CD4-positive, alpha-beta memory T cell (primary cell): ENCODE measurements at places on chromosomes 5 and 9.

- no peak for DNase-seq
Observed at GRCh38 chr5:154482528-154483449, 4.8 kb upstream of the HAND1 start.

DNA sequence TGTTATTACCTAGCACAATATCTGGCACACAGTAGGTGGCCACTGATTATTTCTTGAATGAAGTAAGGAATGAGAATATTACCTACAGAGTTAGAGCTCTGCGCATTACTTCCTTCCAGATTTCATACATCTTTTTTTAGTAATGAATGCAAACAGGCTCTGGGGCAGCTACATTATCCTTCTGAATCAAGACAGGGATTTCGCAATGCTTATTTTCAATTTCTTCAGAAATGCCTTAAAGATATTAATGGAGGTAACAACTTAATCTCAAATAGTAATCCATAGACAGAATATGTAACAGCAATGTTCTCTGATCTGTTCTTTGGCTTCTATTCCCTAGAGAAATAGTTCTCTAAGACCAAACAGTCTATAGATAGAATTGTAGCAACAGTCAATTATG lies 32.6 kb downstream of the CDKN2A start:
- no peak for DNase-seq

DNA sequence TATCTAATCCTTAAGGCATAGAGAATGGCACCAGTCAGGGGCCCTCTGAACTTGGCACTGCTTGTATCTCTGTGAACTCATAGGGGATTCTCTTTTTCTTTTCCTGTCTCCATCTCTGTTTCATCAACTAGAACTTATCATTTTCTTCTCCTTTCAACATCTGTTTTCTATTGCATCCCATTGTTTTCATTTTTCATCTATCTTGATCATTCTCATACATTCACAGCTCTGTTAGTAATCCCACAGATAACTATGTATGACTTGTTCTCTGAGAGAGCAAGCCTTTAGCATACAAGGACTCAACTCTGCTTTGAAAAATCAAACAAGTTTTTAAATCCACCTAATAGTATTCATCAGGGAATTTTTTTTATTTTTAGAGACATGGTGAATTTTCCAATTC lies 264.3 kb downstream of the ARRDC3 start:
- no peak for DNase-seq

GRCh38 chr5:20000416-20000815 lies 12.4 kb upstream of the CDH18 start:
- DNase-seq = no peak

DNA sequence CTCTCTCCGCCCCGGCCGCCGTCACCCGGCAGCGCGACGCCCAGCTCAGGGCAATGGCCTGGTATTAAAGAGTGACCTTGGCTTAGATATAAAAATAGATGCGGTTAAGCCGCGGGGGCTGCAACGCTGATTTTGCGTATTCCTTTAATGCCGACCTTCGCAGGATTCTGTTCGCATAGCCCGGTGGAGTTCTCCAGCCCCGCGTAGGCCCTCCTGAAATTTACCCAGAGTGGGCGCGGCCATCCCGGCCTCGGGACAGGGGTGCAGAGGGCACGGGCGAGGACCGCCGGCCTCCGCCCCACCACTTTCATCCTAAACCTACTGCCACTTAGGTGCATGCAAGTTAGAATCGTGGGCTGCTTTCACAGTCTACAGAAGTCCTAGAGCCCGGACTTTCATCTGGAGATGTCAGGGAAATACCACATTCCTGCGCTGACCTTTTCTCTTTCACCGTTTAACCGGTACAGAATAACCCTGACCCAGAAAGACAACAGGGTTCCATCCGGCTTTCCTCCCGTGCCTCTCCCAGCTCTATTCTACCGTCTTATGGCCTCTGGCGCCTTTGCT lies 492 bp upstream of the FAM169A start:
- peak; percentile 32 for DNase-seq

GRCh38 chr9:96107436-96107835 lies 194.5 kb downstream of the HSD17B3 start:
- DNase-seq = no peak

GRCh38 chr9:2262386-2263071 lies 247.4 kb downstream of the SMARCA2 start:
- DNase-seq = no peak

DNA sequence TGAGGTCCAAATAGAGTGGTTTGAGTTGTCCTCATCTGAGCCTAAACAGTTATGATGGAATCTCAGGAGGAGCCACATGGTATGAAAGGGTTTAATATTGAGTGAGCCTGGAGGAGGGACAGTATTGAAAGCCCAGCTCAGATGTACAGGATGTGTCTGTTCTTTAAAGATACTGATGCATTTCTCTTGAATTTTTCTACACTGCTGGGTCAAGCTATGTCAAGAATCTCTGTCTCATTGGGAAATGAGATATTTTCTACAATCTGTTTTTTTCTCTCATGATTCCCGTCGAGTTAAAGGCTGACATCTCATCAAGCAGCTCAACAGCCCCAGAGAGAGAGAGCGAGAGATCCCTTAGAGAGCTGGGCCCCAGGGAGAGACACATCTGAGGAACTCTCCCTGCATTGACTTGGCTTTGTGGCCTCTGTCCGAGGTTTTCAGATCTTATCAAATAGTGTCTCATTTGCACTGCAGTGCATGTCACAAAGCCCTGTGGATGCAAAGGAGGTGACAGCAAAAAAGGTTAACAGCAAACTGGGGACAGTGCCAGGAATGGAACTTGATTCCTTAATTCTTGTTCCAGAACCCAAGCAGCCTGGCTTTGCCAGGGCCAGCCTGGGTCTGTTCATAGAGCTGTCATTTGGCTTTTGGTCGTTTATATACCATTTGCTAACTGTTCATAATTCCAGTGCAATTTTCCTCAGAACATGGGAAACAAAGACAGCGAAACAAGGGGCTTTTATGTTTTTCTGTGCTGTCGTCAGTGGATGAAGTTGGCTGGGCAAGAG lies 19.0 kb upstream of the ACTBL2 start:
- DNase-seq = no peak

DNA sequence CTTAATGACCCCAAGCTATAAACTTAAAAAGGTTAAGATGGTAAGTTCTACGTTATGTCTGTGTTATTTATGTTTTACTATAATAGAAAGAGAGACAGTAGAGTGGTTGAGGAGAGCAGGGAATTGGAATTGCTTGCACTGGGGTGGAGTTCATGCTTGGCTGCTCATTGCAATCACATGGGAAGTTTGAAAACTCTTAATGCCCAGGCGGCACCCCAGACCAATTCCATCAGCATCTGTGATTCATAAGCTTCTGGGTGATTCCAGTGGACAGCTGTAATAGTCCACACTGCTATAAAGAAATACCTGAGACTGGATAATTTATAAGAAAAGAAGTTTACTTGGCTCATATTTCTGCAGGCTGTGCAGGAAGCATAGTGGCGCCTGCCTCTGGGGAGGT lies 323.9 kb upstream of the MSX2 start:
- DNase-seq = no peak

DNA sequence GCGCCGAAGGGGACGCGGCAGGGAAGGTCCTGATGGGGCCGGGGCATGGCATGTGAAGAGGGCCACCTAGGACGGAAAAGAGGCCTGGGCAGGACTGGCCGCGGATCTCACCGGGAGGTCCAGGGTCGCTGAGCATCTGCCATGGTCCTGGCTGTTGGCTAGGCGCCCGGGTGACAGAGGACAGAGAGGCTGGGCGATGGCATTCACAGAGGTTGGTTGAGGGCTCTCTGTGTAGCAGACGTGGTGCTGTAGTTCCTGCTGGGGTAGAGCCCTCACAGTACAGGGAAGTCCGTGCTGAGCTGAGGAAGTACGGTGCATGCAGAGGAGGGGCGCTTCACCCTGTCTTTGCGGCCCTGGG lies 427 bp downstream of the PCYOX1L start:
- peak; percentile 39 for DNase-seq

DNA sequence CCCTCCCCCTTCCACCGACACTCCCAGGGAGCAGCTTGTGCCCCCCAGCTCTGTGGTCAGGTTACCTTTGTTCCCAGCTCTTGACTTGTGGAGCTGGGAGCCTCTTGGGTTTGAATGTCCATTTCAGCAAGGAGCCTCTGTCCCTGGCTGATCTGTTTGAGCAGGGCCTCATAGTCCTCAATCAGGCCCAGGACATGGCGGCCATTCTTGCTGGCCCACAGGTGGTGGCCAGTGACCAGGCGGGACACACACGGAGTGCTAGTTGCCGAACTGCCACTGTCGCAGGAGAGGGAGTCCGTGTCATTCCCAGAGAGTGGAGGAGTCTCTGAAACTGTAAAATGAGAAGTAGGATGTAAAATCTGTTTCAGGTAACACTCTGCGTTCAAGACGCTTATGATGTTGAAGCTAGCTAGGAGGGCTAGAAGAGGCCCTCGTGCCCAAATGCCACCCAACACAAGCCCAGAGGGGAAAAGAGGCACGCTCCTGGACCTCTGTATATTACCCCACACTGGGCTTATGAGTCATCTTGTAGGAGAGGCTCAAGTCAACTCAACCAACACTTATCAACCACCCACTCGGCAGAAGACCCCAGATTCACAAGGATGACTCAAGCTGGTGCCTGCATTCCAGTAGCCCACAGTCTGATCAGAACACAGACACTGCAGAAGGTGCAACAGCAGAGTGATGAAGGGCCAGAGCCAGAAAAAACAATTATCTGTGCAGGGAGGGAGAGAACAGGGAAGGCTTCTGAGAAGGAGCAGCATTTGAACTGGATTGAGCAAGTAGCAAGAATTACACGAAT lies 177.0 kb downstream of the CDK5RAP2 start:
- no peak for DNase-seq
